T-helper 22 cell (primary cell): ENCODE measurements at places on chromosomes 4 and X.

DNA sequence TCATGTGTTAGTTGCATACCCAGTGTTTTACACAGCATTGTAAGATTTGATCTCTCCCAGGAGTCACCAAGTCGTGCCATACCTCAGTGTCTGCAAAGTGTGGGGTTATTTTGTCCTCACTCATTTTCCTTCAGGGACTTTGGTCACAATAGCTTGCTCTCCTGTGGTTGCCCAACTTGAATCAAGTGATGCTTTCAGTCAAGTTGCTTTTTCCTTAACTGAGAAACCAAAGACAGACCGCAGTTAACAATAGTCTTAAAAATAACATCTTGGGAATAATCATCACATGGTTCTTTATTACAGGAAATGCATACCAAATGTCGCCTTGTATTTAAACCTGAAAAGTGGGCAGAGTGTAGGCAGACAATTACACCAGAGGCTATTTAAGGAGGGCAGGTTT, 44.5 kb upstream of the NDP start:
- no peak for DNase-seq

- DNase-seq: no peak
Measured at GRCh38 chrX:71214604-71215337, 8.3 kb upstream of the GJB1 start.

DNA sequence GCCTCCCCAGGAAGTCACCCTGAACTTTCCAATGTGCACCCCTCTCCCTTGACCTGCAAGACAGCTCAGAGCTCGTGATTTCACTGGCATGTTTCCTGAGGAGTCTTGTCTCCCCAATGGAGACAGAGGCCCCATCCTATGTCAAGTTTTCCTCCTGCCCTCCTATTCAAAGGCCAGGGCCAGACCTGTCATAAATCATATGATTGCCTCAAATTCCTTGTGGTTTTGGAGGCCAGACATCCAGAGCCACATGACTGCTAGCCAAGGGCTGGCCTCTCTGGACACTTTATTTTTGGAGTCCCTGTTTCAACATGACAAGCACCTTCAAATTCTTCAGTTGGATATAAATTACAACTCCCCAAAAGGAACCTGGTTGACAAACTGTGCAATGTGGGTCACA, 76.0 kb upstream of the TFDP3 start:
- no peak for DNase-seq

- no peak for DNase-seq
Measured at GRCh38 chr4:144288011-144288903, 147.7 kb upstream of the GYPA start.

GRCh38 chr4:75724867-75725724, 719 bp downstream of the USO1 start:
- peak; percentile 31 for DNase-seq

DNA sequence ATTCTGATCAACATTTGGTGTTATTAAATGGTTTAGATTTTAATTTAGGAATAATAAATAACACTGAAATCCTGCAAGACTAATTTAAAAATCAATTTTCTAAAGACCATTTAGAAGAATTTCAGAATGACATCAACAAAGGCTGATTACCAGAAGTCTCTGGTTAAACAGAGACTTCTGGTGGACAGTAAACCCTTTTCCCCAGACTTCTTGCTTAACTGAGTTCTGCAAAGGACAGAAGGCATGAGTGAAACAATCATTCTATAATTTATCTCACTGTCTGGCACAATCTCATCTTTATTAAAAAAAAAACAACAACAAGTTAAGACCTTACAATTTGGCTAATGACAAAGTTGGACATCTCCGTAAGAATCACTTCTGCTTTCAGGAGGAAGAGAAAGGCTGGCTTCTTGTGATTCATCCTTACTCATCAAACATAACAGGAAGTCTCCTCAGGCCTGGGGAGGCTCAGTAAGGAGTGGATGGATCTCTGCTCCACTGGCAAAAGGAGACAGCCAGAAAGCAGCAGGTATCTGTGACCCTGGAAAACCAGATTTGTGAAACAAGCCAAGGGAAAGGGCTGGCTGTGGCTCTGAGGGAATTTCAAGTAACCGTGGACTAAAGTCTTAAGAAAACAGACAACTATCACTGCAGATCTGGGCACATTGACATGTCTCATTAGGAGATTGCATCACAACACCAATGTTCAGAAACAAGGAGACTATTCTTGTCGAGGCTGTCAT, 908 bp upstream of the TLR6 start:
- no peak for DNase-seq
